ENCODE measurements at places on chromosomes 3 and 15.

DNA sequence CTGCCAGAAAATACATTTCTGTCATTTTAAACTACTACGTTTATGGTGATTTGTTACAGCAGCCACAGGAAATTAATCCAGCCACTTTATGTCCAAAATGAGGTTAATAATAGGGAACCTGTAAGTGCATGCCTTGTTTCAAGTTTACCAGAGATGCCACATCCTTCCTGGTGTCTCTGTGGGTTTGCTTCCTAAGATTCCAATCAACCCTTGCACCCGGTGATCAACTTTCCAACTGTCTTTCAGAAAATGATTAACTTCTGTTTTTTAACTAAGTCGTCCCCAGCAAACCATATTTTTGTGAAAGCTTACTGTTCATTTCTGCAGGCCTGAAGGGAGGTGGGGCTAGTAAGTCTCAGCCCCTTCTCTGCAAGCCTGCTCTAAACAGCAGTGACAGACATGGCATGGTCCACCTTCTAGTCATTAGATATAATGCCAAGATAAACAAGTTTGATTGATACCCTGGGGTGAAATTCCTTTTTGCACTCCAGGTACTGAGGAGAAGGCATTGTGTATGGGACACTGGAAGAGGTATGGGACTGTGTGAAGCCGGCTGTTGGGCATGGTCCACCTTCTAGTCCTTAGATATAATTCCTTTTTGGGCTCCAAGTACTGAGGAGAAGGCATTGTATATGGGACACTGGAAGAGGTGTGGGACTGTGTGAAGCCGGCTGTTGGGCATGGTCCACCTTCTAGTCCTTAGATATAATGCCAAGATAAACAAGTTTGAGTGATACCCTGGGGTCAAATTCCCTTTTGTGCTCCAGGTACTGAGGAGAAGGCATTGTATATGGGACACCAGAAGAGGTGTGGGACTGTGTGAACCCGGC, 11.1 kb upstream of the TMC3 start:
- DNase-seq = no peak

DNA sequence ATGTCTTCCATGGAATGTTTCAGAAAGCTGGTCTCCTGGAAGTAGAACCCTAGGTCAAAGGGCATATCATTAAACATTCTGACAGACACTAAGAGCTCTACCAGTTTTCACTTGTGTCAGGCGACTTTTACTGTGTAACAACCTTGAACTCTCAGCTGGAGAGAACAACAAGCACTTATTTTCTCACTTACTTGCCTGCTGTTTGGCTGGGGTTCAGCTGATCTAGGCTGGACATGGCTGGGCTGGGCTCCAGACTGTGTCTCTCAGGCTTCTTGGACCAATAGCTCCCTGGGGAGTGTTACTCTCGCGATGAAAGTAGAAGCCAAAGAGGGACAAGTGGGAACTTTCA, 527.3 kb downstream of the SHQ1 start:
- DNase-seq = no peak

DNA sequence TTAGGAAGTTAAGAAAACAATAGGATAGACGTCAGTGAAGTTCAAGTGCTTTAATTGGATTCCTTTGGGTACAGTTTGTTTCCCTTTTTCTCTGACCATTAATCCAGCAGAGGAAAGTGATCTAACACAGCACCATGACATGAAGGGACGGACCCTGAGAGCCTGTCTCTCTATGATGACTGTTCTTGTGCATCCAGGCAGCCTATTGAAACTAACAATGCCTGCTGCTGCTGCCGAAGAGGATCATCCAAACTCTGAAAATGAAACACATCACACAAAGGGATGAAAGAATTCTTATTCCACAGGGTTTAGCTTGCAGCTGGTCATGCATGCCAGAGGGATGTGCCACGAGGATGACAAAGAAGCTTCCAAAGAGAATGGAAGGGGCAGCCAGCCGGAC, 75.5 kb downstream of the ZBTB20 start:
- no peak for DNase-seq

DNA sequence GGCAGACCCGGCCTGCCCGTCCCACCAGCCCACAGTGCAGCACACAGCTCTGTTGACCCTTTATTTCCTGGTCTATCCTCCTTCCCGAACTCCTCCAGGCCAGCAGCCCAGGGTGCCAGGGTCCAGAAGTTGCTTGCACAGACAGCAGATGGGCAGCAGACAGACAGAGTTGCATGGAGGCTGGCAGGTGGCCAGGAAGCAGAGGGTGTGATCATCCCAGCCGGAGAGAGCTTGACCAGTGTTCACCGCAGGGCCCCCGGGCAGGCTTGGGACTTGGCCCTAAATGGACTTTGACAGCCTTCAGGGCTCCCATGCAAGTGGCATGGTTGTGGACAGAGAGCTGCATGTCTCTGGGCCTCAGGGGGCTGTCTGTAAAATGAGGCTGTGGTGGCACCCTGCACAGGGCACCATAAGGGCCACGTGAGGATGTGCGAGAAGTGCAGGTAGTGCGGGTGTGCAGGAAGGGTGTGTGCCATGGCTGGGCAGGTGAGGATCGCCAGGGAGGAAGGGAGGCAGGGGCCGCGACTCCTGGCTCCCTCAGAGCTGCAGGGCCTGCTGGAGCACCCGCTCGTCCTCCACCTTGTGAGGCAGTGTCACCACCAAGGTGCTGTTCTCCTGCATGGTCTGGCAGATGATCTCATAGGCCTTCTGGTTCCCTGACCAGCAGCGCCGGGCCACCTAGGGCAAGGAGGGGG, 6.3 kb upstream of the ZXDC start:
- DNase-seq = no peak

DNA sequence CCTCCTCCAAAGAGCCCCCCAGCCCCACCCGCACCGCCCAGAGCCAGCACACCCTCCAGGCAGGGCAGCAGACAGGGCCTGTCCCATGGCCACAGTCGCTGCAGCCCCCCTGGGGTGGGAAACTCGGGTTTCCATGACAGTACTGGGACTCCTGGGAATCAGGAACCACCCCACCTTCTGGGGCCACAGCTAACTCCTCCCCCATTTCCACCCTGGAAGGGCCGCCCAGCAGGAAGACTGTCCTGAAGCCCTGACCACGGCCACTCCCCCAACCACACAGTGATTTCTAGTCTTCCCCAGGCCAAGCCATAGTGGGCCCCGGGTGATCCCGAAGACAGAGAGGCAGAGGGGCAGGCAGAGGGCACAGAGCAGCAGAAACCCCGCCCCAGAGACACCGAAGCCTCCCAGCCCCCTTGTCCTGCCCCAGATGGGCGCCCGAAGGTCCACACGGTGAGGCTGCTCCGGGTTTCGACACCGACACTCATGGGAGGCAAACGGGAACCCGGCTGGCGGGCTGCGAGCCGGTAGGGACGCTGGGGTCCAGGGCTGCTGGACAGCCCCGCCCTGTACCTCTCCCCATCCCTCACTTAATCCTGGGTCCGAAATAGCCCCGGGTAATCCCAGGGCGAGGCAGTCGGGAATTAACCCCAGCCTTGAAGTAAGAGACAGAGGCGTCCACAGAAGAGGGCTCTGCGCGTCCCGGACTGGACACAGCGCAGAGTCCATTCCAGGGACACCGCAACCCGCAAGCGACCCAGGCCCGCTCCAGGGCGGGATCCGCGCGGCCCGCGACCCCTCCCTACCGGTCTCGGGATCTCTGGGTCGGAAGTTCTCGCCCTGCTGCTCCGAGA, 138.4 kb downstream of the NUP210 start:
- DNase-seq = no peak

DNA sequence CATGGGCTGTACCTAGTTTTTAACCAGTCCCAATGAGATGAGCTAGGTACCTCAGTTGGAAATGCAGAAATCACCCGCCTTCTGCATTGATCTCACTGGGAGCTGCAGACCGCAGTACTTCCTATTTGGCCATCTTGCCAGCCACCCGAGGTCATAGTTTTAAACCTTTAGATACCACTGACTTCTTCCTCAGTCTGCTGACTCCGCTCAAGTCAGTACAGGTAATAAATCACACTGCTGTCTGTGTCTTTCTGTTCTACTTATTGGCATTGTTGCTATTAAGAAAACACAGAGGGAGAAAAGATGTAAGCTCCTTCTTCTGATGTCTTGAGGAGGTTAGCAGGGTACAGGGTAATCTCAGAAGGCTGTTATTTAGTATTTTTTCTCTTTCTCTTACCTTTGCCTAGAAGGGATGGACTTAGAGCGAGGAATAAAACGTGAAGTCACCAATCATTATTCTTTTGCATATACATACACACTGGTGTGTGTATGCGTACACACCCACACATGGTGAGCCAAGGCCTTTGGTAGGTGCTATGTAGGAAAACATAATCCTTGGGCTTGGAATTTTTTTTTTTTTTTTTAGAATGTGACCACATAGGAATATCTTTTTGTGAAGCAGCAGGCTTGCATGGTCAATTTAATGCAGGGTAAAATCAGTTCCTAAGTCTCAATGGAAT, 197.2 kb downstream of the EDEM1 start:
- DNase-seq = no peak

- DNase-seq = no peak
These were observed 5.3 kb downstream of the TXNRD3 start for GRCh38 chr3:126649556-126650092.

DNA sequence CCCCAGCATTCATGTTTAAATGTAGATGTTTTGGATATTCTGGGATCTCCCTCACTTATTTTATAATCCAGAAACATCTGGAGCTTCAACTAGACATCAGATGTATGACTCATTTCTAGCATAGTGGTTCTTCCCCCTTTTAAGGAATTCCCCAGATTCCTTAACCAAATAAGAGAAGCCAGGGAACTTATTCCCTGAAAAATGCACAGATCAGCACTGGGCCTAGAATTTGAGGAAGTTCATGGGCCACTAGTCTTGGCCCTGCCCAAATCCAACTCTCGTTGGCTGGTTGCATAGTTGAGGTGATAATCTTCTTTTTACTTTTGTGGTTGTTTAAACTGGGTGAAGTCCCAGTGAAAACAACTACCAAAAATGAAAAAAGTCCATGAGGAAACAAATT, 20.4 kb downstream of the RARRES1 start:
- DNase-seq = no peak

DNA sequence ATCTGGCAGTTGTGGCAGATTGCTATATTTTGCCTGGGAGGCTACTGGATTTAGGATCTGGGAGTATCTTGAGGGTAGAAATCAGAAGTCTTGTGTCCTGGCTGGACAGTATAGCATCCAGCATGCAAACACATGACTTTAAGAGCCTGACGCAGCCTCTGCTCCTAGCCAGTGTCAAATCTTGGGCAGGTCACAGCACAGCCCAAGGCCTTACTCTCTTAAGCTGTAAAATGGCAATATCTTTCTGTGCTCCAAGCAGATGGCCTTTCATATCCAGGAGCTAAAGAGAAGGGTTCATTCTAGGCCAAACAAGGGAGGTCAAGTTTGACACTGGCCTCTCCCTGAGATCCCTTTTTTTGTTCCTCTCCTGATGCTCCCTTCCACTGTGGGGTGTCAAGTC, 19.8 kb upstream of the RAD18 start:
- DNase-seq = no peak

- no peak for DNase-seq
These were observed 115.7 kb downstream of the ARRDC4 start for GRCh38 chr15:98076021-98076816.

- no peak for DNase-seq
These were observed 314.8 kb upstream of the CTDSPL start for GRCh38 chr3:37546876-37547275.

- no peak for DNase-seq
These were observed 4.0 kb downstream of the FMN1 start for GRCh38 chr15:33190539-33190938.

GRCh38 chr3:186946756-186947375, 16.5 kb downstream of the ST6GAL1 start:
- no peak for DNase-seq

DNA sequence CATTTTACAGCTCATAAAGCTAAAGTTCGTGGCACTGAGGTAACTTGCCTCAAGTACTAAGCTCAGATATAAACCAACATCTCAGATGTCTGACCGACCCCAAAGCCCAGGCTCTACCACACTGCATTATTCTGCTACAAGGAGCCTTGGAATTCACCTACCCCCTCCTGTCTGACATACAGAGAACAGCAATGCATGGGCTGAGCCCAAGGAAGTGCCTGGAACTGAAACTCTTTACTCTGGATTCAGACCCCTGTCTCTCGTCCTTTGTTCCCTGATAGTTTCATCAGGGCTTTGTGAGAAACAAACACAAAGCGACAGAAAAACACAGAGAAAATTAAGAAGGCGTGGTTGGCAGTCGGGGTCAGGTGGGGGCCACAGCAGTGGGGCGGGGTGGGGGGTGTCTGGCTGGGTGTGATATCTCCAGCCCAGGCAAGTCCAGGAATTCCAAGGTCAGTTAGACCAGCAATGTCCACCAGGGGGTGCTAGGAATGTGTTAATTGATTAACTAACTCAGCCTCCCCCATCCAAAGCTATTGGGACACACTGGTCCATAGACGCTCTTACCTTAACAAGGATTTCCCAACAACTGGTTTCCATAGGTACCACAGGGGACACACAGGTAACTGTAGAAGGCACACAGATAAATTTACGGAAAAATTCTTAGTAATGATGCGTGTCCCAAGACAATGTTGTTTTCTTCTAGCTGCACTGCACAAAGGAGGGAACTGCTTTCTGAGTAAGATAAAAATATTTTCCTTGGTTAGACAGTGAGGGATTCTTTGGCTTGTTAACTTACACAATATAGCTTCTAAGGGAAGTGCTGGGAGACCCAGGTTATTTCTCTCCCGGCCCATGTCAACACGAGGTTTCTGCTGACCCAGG, 18.8 kb upstream of the SSUH2 start:
- no peak for DNase-seq

DNA sequence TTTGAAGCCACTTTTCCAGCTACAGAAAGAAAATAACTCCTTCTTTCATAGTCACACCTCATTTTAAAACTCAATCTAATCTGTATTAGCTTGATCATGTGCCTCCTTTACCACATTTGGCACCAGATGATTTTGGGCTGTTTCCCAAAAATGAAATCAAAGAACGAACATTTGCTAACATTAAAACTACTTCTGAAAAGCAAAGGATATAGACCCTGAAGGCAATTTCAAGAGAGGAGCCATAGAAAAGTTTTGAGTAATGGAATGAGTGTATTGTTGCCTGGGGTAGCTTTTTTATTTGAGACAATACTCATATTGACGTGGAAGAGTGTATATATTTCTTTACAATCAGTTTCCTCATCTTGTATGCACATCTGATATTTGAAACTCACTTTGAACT, 152.8 kb upstream of the TBL1XR1 start:
- DNase-seq = no peak

- DNase-seq = no peak
These were observed 407.6 kb downstream of the ZIC1 start for GRCh38 chr3:147816752-147817151.

DNA sequence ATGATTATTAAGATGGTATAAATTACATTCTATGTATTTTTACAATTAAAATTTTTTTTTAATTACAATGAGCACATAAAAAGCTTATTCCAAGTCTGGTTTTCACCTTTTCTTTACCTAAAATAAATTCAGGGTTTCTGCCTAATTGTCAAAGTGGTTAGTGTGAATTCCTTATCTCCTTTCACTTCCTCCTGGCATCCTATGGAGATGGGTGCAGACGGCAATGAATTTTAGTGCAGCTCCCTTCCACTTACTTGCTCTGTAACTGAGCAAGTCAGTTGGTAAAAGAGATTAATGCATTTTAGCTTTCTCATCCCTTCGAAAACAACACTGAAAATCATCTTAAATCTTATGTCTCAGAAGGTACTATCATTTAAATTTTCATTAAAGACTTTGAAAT, 13.1 kb downstream of the HDGFL3 start:
- no peak for DNase-seq

All from activated CD8-positive, alpha-beta memory T cell treated with anti-CD3 and anti-CD28 coated beads for 1 hour (primary cell).